ENCODE measurements at places on chromosomes 5 and 9. TPM values are rescaled to one million over a fixed set of nuclear protein-coding genes. Genes with fewer than 3 reads are reported as not detected.

The PCDHB15 gene
- total RNA-seq, result 3.2 TPM

The MFAP3 gene
- 34.3 TPM for total RNA-seq

The REEP2 gene
- total RNA-seq, result 27.5 TPM

DNA sequence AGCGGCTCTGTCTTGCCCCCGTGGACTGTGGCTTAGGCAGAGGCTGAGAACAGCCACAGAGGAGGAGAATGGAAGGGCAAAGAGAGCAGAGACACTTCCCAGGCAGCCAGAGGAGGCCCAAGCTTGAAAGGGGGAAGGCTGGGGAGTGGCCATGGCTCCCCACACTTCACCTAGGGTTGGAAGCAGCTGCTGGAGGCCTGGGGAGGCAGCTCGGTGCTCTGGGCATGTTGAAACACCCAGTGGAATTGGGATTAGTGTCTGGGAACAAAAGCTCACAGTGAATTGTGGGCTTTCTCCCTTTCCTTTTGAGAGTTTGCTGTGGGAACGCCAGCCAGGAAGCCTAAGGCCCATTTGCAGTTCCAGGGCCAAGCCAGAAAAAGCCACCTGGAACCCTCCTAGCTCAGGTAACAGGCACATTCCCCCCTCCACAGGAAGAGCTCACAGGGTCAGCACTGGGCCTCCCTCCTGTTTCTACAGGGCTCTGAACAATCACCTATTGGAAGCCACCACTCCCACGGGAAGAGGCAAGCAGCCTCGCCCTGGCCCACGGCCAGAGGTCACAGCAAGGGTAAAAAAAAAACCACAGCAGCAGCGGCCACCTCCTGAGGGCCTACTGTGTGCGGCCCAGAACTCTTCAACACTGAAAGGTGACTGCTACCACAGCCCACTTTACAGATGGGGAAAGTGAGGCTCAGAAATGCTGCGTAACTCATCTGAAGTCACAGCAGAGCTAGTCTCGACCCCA is 20.2 kb downstream of the EEIG1 start:
- DNase-seq, result no peak
- peaks cover 53% of the 10 kb centered on the region for H3K4me1 ChIP-seq
- no peaks in the 10 kb centered on the region for H3K27me3 ChIP-seq
- H3K27ac ChIP-seq, result peak overlapping the region; percentile 75

GRCh38 chr5:93830893-93831292 is 89.5 kb upstream of the POU5F2 start:
- H3K27me3 ChIP-seq, result no peaks in the 10 kb centered on the region
- DNase-seq, result no peak
- no peak overlapping the region for H3K27ac ChIP-seq
- H3K36me3 ChIP-seq, result no peaks in the 10 kb centered on the region

DNA sequence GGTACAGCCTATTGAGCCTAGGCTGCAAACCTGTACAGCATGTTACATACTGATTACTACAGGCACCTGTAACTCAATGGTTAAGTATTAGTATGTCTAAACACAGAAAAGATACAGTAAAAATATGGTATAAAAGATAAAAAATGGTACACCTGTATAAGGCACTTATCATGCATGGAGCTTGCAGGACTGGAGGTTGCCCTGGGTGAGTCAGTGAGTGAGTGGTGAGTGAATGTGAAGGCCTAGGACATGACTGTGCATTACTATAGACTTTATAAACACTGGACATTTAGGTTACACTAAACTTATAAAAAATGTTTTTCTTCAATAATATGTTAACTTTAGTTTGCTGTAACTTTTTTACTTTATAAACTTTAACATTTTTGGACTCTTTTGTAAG is 171.3 kb downstream of the SLC28A3 start:
- H3K27me3 ChIP-seq, result no peaks in the 10 kb centered on the region
- H3K27ac ChIP-seq, result no peak overlapping the region
- H3K36me3 ChIP-seq, result no peaks in the 10 kb centered on the region
- peaks cover 17% of the 10 kb centered on the region for H3K4me1 ChIP-seq
- DNase-seq, result no peak

GRCh38 chr5:177548495-177548894 is 5.9 kb downstream of the FAM193B start:
- DNase-seq, result no peak
- H3K4me3 ChIP-seq, result no peak overlapping the region
- no peak overlapping the region for H3K27ac ChIP-seq
- no peaks in the 10 kb centered on the region for H3K4me1 ChIP-seq
- H3K27me3 ChIP-seq, result no peaks in the 10 kb centered on the region
- H3K36me3 ChIP-seq, result no peaks in the 10 kb centered on the region

DNA sequence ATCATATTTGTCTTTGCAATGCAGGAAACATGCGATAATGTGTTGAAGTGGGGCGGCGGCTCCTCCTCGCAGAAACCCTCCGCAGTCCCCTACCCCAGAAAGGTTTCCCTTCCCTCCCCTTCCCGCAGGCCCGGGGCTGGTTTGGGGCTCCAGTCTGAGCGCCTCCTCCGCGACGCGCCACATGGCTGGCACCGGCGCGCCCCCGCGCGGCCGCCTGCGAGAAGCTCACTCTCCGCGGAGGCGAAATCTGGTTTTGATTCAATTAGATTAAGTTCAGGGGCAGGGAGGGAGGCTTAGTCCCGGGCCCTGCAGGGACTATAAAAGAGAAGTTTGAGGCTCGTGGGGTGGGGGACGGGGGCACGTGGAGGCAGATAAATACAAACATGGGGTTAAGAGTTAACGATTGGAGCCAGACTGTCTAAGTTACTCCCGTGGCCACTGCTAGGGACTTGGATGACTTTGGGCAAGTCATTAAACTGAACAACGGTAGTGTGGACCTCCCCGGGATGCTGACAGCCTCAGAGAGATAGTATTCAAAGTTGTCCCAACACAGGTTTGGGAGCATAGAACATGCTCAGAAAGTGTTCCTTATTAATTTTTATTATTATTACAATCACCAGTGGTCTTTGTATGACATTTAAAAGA is 69.4 kb downstream of the MSX2 start:
- H3K36me3 ChIP-seq, result no peaks in the 10 kb centered on the region
- peak; percentile 72 for DNase-seq
- H3K4me1 ChIP-seq, result no peaks in the 10 kb centered on the region
- H3K27me3 ChIP-seq, result no peaks in the 10 kb centered on the region
- no peak overlapping the region for H3K27ac ChIP-seq

GRCh38 chr9:131284856-131285255 is 4.7 kb upstream of the PLPP7 start:
- H3K27me3 ChIP-seq, result no peaks in the 10 kb centered on the region
- no peaks in the 10 kb centered on the region for H3K4me1 ChIP-seq
- DNase-seq, result no peak
- peak overlapping the region; percentile 84 for H3K27ac ChIP-seq
- H3K36me3 ChIP-seq, result no peaks in the 10 kb centered on the region

GRCh38 chr9:82363198-82363597 is 374.6 kb downstream of the SPATA31D1 start:
- no peak for DNase-seq
- H3K27me3 ChIP-seq, result no peaks in the 10 kb centered on the region
- H3K36me3 ChIP-seq, result no peaks in the 10 kb centered on the region
- no peaks in the 10 kb centered on the region for H3K4me1 ChIP-seq
- H3K27ac ChIP-seq, result no peak overlapping the region

GRCh38 chr5:132370181-132370970 is 866 bp downstream of the SLC22A5 start:
- peak overlapping the region; percentile 63 for H3K4me3 ChIP-seq
- no peaks in the 10 kb centered on the region for H3K4me1 ChIP-seq
- no peaks in the 10 kb centered on the region for H3K27me3 ChIP-seq
- peak overlapping the region; percentile 94 for H3K27ac ChIP-seq
- no peaks in the 10 kb centered on the region for H3K36me3 ChIP-seq

Measured in right atrium auricular region (tissue), 2 donors.